ENCODE measurements at places on chromosomes 2 and 18. TPM values are rescaled to one million over a fixed set of nuclear protein-coding genes. Genes with fewer than 3 reads are reported as not detected.
A peak's percentile ranks its signal among the peaks of the same experiment; 100 is the strongest.

IL1RN gene
- 11.9 TPM for total RNA-seq

DNA sequence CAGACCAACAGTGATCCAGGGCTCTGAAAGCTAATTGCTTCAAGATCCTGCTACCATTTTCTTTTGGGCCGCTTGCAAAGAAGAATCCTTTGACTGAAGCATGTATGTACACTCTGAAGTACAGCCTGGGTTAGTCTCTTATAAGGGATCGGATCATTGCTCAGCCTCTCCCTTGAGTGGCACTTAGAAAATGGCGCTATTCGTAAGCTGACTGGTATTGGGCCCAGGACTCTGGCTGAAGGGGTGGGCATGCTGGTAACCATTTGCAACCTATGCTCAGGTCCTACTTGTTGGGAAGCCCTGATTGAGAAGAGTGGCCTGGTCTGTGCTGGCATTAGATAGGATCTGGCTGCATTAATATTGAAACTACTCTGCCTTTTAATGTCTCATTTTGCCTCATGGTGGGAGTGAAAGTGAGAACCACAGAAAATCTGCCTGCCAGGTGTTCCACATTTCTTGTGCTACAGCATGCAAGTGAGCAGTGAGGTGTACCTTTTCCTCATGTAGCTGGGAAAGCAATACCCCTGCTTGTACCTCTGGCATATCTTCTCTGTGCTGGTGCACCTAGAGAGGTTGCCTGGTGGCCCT, 661 bp upstream of the MGAT5 start:
- no peak for DNase-seq

- DNase-seq: no peak
Observed at GRCh38 chr2:10924441-10924840, 12.7 kb downstream of the KCNF1 start.

DNA sequence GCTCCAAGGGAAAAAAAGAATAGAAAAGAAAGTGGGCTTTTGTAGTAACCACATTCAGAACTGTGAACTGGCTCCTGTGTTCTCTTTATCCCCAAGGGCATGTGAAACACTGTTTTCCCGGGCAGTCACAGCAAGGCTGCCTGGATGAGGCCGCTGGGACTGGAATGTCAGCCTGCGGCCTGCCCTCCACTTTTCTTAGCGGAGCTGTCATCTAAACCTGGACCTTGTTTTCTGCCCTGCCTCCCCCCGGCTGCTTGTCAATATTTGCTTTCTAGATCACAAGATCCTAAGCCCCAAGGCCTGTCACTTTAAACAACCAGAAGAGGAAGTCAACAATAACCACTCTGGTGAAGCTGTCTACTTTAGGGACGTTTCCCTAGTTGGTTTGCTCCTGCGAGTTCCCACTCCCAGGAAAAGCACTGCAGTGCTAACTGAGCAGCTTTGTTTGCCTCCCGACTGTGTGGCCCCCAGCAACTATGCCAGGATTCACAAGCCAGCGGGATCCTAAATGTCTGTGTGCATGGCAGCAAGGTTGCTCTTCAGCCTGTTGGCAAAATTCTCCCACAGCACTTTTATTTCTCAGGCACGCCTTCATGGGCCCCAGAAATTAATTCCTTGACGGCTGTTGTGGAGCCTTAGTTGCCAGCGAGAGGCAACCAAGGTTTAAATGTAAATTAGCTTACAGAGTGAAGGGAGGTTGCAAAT, 30.6 kb downstream of the SOWAHC start:
- DNase-seq: peak; percentile 66

Measured in mucosa of descending colon (tissue), 3 donors.